ENCODE measurements at places on chromosomes 6 and 20. TPM values are rescaled to one million over a fixed set of nuclear protein-coding genes. Genes with fewer than 3 reads are reported as not detected.

DNA sequence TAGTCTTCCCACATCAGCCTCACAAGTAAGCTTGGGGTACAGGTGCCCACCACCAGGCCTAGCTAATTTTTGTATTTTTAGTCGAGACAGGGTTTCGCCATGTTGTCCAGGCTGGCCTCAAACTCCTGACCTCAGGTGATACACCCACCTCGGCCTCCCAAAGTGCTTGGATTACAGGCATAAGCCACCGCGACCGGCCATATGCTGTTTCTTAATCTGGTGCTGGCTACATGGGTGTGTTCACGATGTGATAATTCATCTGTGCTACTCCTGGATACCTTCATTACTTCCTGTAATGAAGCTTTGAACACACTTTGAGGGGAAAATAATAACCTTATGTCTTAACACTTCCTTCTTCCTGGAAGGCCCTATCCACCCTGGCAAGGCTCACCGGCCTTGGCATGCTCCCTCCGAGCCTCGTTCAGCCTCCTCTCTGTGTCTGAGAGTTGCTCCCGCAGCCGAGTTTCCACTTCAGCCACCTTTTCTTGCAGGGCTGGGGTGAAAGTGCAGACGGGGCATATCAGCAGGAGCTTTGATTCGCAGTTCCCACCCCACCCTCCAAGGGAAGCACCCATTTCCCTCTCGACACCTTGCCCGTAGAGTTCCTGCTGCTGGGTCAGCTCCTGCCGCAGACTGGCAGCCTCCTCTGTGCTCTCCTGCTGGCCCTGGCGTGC lies 5.6 kb upstream of the PSORS1C2 start:
- DNase-seq: no peak

- no peak for DNase-seq
Measured at GRCh38 chr6:11039040-11039439, 5.1 kb downstream of the ELOVL2 start.

Gene HSPA12B
- total RNA-seq: 10.2 TPM

Gene ADGRF5
- 107 TPM for total RNA-seq

Gene LRP11
- 7.1 TPM for total RNA-seq

DNA sequence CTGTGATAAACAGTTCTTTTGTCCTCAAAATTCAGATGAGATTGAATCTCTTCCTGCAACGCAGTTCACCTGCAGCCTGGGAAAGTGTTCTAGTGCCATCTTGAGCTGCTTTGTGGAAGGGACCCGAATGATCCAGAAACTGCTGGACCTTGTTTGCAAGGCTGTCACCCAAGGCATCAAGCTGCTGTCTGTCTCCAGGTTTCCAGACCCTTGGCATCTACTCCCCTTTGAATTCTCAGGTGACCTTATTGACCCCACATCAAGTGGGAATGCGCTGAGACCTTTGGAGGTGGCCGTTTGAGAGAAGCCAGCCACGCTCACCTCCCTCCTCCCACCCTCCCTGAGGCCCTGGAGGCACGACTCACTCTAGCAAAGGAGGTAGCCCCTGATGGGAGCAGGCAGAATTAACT lies 112.5 kb downstream of the EDN3 start:
- no peak for DNase-seq

Gene CTNNBL1
- total RNA-seq: 22.7 TPM

Gene MLN
- not detected for total RNA-seq

Gene IMPG1
- total RNA-seq: not detected

DNA sequence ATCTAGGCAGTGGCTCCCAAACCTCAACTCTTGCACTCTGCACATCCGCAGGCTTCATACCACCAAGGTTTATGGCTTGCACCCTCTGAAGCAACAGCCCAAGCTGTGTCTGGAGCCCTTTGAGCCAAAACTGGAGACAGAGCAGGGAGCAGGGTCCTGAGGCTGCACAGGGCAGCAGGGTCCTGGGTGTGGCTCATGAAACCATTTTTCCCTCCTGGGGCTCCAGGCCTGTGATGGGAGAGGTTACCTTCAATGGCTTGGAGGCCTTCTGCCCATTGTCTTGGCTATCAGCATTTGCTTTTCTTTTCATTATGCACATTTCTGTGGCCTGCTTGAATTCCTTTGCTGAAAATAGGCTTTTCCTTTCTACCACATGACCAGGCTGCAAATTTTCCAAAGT lies 6.3 kb upstream of the FAM184A start:
- DNase-seq: no peak

DNA sequence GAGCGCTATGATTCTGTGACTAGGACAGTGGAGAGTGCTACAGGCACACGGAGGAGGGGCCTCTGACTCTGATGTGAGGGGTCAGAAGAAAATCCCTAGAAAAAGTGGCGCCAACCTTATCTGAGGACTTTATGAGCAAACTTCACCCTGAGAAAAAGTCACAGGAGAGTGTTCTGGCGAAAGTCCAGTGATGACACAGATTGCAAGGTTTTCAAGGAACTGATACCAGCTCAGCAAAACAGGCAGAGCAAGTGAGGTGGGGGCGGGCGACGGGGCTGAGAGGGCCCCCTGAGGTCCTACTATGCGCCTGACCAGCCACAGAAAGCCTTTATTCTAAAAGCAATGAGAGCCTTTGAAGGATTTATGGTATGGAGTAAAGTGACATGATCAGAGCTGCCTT lies 73.3 kb downstream of the SLC22A23 start:
- DNase-seq: peak; percentile 10

DNA sequence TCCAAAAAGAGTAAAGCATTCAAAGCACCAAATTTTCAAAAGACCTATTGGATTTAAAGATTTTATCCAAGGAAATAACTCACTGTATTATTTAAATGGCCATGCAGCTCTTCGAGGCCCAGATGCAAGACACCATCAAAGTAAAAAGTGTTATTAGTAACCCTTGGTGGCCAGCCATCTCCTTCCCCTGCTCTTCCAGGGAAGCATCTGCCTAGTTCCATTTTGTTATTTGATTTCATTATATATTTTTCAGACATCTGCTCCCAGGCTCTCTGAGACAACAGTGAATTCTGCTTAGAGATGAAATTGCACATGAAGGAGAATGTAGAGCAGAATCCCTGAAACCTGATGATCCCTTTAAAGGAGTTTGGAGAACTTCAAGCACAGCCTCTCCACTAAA lies 252.3 kb upstream of the TBX18 start:
- DNase-seq: no peak

Gene TBX18
- 1.2 TPM for total RNA-seq

DNA sequence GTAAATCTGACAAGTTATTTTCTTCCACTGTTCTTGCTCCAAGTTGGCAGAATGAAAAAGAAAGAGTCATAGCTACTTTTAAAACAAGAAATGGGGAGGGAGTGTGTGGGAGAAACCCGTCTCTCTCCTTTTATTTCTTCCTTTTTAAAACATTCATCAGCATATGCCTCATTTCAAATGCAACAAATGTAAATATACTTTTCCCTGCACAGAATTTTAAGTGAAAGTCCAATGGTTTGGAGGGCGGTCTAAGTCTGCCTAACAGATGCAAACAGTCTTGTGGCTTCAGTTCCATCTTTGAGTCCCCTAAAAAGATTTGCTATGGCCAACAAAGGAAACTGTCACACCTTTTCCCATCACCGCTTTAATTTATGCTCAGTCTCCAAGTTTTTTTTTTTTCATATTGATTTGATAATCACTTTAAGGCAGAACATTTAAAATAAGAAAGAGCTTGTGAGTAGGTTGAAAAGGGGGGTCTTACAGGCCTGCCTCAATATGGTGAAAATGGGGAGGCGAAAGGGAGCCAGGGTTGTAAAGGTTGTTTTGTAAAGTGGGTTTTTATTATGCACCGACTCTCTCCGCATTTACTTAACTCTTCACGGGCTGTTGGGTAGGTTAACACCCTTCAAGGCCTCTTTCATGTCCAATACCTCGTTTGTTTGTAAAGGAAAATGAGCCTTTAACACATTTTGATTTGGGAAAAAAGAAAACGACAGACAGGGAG lies 4.6 kb downstream of the TFAP2D start:
- DNase-seq: no peak

DNA sequence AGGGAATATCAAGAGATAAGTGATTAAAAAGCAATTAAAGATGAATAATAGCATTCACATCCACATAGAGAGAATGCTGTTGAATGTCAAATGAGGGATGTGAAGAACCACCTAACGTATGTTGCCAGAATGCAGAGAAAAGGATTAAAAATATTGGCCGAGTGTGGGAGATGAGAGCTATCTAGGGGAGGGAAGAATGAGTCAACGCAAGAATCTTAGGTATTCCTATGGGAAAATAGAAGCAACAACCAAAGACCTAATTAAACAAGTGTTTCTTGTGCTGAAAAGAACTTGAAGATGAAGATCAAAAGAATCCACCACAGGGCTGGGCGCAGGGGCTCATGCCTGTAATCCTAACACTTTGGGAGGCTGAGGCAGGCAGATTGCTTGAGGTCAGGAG lies 12.2 kb upstream of the RSPH3 start:
- no peak for DNase-seq

DNA sequence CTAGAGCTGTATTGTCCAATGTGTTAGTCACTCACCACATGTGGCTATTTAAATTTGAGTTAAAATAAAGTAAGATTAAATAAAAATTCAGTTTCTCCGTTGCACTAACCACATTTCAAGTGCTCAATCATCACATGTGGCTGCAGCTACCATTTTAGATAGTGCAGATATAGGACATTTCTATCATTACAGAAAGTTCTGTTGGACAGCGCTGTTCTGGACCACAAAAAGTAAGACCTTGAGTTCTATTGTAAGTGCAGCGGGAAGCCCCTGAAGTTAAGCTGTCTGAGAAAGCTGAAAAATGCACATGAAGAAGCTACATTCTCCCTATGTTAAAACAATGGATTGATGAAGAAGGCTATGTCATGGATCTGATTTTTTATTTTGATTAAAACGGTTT lies 1.1 kb downstream of the ORC3 start:
- DNase-seq: no peak

- no peak for DNase-seq
Measured at GRCh38 chr20:54162378-54163009, 11.3 kb downstream of the CYP24A1 start.

Gene RCAN2
- 0.26 TPM for total RNA-seq

- DNase-seq: no peak
Measured at GRCh38 chr6:83341765-83342164, 89.1 kb downstream of the ME1 start.

- peak; percentile 98 for DNase-seq
Measured at GRCh38 chr20:33719989-33720709, at the start of gene PXMP4. TSS of gene PXMP4 (minus strand) at chr20:33720310. CDS start at chr20:33720207, 103 bp downstream.

Gene CLPSL2
- not detected for total RNA-seq

DNA sequence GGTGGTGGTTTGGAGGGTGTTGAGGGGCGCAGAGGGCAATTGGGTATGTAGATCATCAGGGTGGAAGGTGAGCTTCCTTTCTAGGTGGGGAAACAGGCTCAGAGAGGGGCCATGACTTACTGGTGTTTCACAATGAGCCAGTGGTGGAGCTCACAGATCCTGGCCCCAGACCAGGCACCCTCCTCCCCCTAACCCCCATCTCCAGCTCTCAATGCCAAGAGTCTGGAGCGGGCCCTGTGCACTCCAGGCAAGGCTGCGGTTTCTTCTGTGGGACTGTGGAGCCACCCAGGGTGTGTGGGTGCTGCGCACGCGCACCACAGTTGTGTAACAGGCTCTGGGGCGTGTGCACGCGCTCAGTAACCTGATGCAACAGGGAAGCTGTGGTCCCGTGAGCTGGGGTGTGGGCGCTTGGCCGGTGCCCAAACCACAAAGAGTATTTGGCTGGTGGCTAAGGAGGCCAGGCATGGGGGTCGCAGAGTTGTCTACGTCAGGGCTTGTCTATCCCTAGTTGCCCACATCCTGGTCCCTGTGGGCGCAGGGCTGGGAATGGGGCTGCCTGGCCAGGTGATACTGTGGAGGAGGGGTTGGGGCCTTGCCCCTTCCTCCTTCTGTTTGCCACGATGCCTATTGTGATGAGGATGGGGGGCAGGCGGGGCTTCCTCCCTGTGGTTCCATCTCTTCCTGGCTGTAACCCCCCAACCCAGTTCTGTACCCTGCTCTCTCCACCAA lies 37.5 kb upstream of the MRPS18A start:
- DNase-seq: no peak

DNA sequence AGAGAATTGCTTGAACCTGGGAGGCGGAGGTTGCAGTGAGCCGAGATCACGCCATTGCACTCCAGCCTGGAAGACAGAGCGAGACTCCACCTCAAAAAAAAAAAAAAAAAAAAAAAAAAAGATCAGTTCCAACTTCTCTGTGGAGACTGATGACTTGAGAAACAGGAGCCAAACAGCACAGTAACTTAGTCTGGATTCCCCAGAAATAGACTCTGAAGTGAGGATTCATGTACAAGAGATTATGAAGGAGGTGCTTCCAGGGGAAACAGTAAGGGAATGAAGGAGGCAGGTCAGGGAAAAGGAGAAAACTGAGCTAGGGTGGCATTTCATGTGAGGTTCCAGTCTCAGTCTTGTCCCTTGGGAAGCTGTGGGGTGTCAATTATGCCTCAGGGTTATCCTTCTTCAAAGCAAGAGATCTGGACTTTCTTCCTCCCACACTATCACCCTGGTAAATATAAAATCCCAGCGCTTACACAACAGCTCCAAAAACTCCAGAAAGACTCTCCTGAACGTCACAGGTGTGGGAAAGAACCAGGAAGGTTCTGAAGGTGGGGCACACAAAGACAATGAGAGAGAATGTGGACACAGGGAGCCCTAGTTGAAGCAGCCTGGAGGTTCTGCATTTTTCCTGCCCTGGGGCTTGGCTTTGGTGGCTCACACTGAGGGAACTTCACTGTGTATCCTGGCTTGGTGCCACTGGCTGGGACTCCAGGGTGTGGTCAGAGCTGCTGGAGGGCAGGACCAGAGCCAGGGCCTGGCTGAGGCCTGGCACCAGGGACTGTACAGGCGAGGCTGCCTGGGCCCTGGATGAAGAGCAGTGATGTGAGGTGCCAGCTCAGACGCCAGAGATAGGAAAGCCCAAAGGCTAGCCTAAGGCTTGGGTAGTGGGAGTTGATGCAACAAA lies 46.8 kb downstream of the PCNA start:
- DNase-seq: peak; percentile 54

Gene SNRNP48
- total RNA-seq: 11.4 TPM

Gene RAMACL
- 3.4 TPM for total RNA-seq

GRCh38 chr20:61316346-61316745 lies 64.3 kb downstream of the CDH4 start:
- DNase-seq: no peak

Gene LST1
- total RNA-seq: not detected

Gene ENPP3
- total RNA-seq: 0.51 TPM

DNA sequence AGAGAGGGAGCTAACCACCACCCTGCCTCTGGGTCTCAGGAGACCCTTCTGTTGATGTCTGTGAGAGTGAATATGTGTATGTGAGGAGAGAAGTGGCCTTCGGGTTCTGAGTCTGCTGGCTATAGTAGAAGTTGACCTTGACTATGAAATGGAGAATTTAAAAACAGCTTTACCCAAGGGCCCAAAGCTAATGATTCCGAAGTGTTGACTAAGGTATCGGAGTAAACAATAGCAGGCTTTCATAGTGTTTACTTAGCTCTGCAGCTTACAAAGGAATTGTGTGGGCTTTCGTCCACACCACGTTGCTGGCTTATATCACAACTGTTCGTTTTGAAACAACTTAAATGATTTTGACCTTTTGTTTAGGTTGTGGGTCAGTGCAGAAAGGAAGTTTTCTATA lies 126.5 kb upstream of the JAG1 start:
- DNase-seq: no peak

DNA sequence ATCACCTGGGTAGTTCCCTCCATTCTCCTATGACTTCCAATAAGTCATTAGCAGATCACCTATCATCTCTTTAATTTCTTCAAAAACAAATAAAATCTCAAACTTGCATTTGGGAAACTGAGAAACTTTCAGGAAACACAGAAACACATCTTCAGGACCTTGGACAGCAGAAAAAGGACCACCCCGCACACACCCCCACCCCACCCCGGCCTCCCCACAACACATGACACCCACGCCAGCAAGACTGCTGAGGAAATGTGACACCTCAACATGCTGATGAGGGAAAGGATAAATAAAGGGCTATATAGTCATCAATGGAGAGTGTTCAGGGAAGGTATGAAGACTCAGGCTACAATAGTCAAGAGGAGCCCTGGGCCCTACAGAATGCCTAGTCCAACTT lies 15.6 kb upstream of the TRIM39 start:
- DNase-seq: no peak
